ENCODE measurements at places on chromosomes 11 and 22. TPM values are rescaled to one million over a fixed set of nuclear protein-coding genes. Genes with fewer than 3 reads are reported as not detected.

The CCDC83 gene
- total RNA-seq = not detected

The SAA2 gene
- total RNA-seq = not detected

The ENDOD1 gene
- total RNA-seq = 17.6 TPM

The TUB gene
- 19.2 TPM for total RNA-seq

The FAM168A gene
- 15.5 TPM for total RNA-seq

The MAML2 gene
- total RNA-seq = 15.4 TPM

The CSNK2A3 gene
- 4.7 TPM for total RNA-seq

The ADM2 gene
- 8.0 TPM for total RNA-seq

The TMA7B gene
- not detected for total RNA-seq

The SYT9 gene
- total RNA-seq = 0.09 TPM

The EMID1 gene
- 0.08 TPM for total RNA-seq

The OR52M1 gene
- total RNA-seq = not detected

The KCNQ1 gene
- not detected for total RNA-seq

The MSANTD2 gene
- 15.0 TPM for total RNA-seq

The RBFOX2 gene
- 85.8 TPM for total RNA-seq

The OR6M1 gene
- not detected for total RNA-seq

The PPP2R1B gene
- 27.1 TPM for total RNA-seq

The ENTHD1 gene
- not detected for total RNA-seq

The KCNJ1 gene
- 0.25 TPM for total RNA-seq

The OR56B4 gene
- not detected for total RNA-seq

The PANX2 gene
- 0.90 TPM for total RNA-seq

The NXPE4 gene
- total RNA-seq = not detected

The GPHA2 gene
- total RNA-seq = not detected

The MPPED1 gene
- not detected for total RNA-seq

The NXPE2 gene
- not detected for total RNA-seq

The HOATZ gene
- not detected for total RNA-seq

The MMP27 gene
- total RNA-seq = not detected

The SAAL1 gene
- total RNA-seq = 15.1 TPM

The FGF3 gene
- not detected for total RNA-seq

The CDCA5 gene
- total RNA-seq = 19.3 TPM

The OR10A2 gene
- total RNA-seq = not detected

The IL10RA gene
- total RNA-seq = not detected

The TRIM49 gene
- total RNA-seq = not detected

All from fibroblast of the aortic adventitia (primary cell).